ENCODE measurements at places on chromosomes 6 and 20.

- DNase-seq, result no peak
Observed at GRCh38 chr6:127031511-127031910, 87.0 kb upstream of the RSPO3 start.

- no peak for DNase-seq
Observed at GRCh38 chr20:52738081-52738480, 234.1 kb upstream of the TSHZ2 start.

GRCh38 chr6:143556529-143556928 lies 45.0 kb upstream of the FUCA2 start:
- no peak for DNase-seq

GRCh38 chr6:56772737-56773184 lies 130.1 kb upstream of the DST start:
- DNase-seq, result no peak

GRCh38 chr6:169654598-169655391 lies 47.0 kb downstream of the WDR27 start:
- peak; percentile 29 for DNase-seq

- DNase-seq, result no peak
Observed at GRCh38 chr6:13742961-13743735, 31.5 kb upstream of the RANBP9 start.

DNA sequence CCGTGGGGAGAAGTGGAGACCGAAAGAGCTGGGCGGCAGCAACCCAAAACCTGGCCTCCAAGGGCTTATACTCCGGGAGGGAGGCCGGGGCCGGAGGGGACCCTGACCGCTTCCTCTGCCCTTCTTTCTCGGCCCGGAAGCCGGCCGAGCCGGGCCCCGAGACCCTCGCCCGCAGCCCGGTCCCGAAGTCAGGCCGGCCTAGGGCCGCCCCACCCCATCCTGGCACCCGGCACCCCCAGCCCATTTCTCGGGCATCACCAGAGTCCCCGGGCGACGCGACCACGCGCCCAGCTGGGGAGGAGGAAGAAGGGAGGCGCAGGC lies 572 bp upstream of the ZDHHC14 start:
- DNase-seq, result no peak

- no peak for DNase-seq
Observed at GRCh38 chr6:82571455-82571854, 207.8 kb downstream of the TPBG start.

GRCh38 chr6:164404812-164405488 lies 904.5 kb downstream of the C6orf118 start:
- no peak for DNase-seq

- no peak for DNase-seq
Observed at GRCh38 chr6:94902974-94903628, 674.2 kb upstream of the MANEA start.

DNA sequence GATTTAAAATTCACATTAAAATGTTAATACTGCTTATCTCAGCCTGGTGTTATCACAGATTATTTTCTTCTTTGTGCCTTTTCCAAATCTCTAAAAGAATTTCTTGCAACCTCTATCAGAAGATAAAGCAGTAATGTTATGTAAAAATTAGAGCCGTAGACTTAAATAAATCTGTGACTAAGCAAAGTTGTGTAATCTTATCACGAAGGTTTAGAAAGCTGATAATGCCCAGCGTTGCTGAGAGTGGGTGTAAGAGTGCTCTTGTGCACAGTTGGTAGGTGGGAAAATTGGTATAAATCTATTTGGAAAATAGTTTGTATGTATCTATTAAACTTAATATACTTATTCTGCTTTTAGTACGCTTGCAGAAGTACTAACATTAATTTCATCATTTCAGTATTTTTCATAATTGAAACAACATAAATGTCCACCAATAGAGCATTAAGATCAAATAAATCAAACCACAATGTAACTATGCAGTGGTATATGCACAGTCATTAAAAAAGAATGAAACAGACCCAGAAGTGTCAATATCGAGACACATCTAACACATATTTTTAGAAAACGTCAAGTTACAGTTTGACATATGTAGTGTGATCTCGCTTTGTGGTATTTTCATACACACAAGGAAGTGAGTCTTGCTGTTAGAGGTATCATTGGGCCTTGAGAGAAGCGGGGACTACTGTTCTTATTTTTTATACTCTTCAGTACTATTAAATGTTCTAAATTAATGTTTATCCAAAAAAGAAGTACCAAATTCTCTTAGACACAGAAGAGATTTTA lies 54.4 kb upstream of the PBOV1 start:
- DNase-seq, result no peak

DNA sequence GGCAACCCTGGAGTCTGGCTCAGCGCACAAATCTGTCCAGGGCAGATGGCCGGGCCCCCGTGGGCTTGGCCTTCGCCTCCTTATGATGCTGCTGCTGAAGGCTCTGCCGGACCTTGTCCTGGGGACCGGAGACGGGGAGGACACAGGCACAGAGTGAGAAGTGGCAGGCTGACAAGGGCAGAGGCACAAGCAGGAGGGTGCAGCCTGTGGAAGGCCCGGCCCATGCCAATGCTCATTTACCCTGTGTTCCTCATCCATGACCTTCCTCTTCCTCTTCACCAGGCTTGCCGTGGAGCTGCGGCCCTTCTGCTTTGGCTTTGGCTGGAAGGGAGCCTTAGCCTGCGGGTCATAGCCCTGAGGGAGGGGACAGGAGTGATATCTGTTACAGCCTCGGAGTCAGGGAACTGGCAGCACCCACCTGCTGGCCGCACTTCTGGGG lies 2.4 kb downstream of the B3GALT4 start:
- DNase-seq, result no peak

DNA sequence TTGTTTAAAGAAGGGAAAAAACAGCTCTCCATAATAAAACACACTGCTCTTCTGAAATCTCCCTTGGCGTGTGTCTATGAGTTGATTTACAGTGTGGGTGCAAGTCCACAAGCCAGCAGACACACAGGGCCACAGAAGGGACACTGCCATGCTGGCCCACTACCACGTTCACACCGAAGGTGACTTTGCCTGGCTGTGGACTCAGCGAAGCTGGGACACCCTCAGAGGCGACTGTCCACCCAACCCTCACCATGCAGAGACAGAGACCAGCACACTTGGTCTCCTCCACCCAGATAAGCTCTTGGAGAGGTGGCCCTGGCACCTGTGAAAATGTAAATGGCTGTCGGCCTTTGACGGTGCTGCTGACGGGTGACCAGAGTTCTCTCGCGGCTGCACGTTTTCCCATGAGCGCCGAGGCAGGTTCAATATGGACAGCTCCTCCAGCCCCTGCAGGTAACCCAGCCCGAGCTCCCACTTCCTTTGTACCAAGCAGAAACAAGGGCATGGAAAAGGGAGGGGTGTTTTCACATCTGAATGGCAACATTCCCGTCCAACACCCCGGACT lies 78.0 kb downstream of the YTHDF1 start:
- no peak for DNase-seq

GRCh38 chr20:4135385-4136077 lies 120.2 kb upstream of the RNF24 start:
- DNase-seq, result no peak

- no peak for DNase-seq
Observed at GRCh38 chr6:30885481-30885998, 1.2 kb downstream of the DDR1 start.

GRCh38 chr6:135895231-135895911 lies 43.9 kb downstream of the PDE7B start:
- no peak for DNase-seq

DNA sequence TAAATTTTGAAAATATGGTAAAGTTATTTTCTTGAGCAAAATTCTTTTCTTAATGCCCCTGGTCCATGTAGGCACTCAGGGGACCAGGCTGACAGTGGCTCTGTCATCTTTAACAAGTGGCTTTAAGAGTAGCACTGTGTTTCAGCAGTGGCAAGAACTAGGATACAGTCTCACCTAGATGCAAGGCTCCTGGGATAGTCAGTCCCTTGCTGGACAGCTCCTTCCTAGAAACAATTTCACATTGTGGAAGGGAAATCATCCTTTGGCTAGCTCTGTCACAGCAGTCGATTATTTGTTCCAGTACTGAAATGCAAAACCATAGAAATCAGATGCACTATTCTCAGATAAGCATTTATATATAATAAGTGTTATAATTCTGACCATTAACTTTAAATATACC lies 175.4 kb upstream of the KCNQ5 start:
- no peak for DNase-seq

GRCh38 chr20:62475027-62475771 lies 596 bp downstream of the GATA5 start:
- no peak for DNase-seq

- DNase-seq, result no peak
Observed at GRCh38 chr20:5770987-5771318, 20.8 kb downstream of the SHLD1 start.

DNA sequence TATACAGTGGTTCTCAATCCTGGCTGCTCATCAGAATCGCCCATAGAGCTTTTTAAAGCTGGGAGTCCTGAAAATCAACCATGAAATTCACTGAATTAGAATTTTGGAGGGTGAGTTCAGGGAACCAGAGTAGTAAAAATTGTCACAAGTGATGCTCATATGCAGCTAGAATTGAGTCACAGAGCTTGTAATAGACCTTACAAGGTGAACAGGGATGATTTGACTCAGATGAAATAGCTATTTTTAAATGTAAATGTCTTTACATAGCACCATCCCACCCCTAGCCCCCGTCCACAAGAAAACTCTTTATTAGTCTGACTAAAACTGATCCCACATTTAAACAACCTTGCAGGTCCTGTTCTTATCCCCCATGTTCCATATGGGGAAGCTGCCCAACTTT lies 531.7 kb downstream of the LMBRD1 start:
- DNase-seq, result no peak

DNA sequence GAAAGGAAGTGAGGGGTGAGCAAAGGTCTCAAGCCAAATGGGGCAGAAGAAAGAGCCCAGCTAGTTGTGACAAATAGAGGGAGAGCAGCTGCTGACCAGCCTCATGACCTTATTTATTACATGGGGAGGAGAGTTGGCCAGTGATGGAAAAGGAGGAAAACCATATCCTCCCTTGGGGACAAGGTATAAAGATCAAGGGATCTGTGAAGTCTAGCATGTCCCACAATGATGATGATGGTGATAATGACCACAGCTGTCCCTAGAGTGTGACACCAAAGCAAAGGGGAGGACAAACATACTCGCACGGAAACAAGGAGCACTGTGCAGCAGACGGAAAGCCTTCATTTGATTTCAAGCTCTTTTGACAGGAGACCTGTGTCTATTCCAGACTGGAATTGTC lies 190.4 kb upstream of the MCHR2 start:
- DNase-seq, result no peak

DNA sequence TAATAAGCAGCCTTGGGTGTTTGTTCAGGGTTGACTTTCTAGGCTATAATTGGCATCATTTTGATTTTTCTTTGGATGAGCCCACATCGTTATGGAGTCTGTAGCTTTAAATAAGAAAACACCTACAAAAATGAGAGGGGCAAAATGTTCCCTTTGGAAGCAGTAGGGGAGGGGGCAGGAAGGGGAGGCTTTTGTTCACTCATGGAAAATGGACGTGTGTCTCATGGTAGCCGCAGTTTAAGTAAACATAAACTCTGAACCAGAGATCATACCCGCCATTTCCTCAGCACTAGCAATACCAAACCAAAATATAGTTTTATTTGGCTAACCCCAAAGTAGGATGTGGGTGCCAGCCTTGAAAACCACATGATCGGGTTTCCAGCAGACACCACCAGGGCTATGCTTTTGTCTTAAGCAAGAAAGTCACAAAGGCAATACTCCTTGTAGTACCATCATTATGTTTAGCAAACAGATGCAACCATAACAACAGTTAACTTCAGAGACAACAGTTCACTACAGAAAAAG lies 572.5 kb upstream of the JAG1 start:
- no peak for DNase-seq

DNA sequence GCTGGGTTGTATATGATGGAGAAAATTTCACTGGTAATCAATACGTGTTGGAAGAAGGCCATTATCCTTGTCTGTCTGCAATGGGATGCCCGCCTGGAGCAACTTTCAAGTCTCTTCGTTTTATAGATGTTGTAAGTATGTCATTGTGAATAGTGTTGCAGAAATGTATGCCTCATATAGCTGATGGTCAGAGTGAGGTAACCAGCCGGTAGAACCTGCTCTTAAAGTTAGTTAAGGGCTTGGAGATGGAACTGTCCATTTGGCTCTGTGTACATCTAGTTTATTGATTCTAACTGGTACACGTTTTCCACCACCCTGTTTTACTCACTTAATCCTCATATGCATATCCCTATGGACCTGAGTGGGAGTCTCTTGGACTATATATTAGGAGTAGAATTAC lies 73.5 kb downstream of the RTN4IP1 start:
- no peak for DNase-seq

DNA sequence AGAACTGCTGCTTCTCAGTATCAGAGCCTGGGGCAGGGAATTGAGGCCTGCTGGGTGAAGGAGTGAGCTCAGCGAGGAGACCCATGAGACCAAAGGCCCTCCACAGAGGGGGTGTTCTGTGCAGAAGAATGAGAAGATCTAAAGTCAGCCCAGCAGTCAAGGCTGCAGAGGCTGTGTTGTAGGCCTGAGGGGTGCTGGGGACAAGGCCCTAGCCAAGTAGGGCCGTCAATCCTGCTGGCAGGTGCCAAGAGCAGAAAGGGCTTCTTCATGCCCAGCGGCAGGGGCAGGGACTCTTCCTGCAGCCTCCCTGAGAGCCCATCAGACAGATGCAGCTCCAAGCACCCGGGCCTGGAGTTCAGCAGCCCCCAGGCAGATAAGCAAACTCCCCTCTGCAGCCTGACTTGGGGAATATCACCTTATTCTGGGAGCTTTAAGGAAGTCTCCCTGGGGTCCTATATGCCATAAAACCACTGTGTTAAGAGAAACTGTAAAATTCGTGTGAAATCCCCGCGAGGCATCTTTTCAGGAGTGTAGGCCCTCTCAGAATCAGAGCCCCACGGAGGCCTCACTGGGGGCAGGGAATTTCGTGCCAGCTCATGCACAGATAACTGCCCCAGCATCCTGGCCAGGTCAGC lies 9.0 kb downstream of the CCDC167 start:
- no peak for DNase-seq

DNA sequence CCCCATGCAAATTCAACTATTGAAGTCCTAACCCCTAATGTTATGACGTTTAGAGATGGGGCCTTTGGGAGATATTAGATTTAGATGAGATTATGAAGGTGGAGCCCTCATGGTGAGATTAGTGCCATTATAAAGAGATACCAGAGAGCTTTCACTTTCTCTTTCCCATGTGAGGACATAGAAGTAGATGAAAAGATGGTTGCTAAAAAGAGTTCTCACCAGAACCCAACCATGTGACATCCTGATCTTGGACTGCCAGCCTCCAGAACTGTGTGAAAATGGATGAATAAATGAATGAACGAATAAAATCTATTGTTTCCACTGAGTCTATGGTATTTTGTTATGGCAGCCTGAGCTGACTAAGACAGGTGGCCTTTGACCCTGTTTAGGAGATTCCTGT lies 50.6 kb upstream of the FBXO30 start:
- no peak for DNase-seq

- no peak for DNase-seq
Observed at GRCh38 chr6:54050750-54051149, 60.5 kb upstream of the MLIP start.

- DNase-seq, result no peak
Observed at GRCh38 chr6:158662954-158663624, 13.2 kb downstream of the SYTL3 start.

GRCh38 chr6:3795836-3796718 lies 44.6 kb upstream of the PXDC1 start:
- DNase-seq, result peak; percentile 49

GRCh38 chr6:36514554-36515456 lies 32.5 kb downstream of the STK38 start:
- no peak for DNase-seq
